ENCODE measurements at places on chromosomes 12 and 14.

DNA sequence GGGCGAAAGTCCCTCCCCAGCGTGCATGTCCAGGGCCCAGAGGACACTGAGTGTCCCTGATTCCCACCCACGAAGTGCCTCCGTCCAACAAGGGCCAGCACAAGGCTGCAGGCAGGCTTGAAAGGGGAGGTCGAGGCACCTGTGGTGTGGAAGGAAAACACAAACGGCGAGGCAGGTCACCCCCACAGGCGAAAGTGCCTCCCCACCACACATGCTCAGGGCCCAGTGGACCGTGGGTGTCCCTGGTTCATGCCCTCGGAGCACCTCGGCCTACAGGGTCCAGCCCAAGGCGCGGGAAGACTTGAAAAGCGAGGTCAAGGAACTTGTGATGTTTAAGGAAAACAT lies 370.4 kb downstream of the ALG10 start:
- DNase-seq: no peak

DNA sequence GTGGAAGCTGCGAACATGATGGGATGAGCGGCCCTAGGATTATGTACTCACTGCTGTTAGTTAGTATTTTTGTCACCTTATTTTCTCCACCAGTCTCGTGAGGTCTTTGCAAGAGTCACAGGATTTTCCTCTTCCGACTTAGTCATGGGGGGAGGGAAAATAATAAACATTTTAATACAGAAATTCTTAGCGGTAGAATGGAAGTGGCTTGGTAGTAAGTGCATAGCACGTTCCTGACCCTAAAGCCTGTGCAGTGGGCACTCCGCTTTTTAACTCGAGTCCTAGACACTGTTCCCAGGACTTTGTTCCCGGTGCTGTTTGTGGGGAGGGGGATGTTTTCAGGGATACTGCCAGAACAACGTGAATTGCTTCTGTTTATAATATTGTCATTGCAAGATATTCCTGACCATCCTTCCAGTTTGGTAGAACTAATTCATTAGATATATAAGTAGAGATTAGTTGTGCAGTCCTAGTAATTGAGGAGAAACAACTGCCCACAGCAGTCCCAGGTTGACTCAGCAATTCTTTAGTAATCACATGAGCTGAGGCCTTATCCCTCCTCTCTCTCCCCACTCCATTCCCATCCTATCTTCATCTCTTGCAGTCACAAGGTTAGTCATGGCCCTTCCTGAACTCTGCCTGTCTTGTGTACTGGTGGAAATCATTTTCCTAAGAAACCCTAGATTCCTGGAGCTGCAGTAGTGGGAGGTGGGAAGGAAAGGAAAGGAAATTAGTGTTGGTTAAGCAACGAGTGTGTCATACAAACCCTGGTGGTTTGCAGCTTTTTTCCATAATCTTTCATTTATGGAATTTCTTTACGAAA lies 799 bp downstream of the SLC38A6 start:
- DNase-seq: no peak

GRCh38 chr14:61545726-61546455 lies 149.4 kb upstream of the HIF1A start:
- DNase-seq: peak; percentile 87

DNA sequence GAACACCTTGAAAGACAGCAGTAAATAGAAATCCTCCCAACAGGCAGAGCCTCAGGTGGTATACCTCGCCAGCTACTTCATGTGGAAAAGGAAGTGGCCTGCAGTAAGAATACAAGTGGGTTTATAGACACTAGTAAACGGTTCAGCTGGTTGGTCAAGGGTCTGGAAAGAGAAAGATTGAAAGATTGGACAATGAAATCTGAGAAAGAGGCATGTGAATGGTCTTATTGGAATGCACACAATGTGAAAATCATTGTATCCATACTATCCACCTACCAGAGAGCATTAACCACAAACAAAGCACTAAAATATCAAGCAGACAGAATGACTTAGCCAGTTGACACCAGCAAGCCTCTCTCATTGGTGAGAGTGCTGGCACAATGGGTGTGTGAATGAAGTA lies 98.2 kb downstream of the SSPN start:
- no peak for DNase-seq

GRCh38 chr14:61700104-61700886 lies 5.0 kb downstream of the HIF1A start:
- DNase-seq: no peak

DNA sequence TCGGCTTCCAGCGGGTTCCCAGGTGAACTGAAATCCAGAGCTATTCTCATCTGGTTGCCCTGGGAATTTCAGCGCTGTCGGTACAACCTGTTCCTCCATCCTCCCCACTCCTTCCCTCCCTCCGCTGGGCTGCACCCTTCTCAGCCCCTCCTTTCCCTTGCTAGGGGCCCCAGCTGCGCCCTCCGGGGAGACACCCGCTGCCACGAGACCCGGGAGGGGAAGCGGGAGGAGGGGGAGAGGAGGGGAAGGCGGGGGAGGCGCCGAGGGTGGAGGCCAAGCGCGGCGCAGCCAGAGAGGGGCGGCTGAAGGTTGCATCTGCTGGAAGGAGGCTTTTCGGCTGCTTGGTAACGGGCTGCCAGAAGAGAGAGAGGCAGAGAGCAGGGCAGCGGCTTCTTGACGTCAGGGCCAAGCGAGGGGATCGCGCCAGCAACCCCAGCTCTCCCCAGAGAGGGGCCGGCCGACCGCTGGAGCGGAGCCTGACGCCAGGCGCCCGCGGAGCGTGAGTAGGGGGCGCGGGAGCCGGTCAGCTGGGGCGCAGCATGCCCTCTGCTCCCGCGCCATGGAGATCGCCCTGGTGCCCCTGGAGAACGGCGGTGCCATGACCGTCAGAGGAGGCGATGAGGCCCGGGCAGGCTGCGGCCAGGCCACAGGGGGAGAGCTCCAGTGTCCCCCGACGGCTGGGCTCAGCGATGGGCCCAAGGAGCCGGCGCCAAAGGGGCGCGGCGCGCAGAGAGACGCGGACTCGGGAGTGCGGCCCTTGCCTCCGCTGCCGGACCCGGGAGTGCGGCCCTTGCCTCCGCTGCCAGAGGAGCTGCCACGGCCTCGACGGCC lies at the start of gene KCNA5:
KCNA5 (plus strand) TSS at position 291 of the 831 bp plus-strand sequence; CDS start at position 560, 269 bp downstream.
- DNase-seq: peak; percentile 38

GRCh38 chr14:95218006-95218405 lies 60.7 kb upstream of the DICER1 start:
- no peak for DNase-seq

DNA sequence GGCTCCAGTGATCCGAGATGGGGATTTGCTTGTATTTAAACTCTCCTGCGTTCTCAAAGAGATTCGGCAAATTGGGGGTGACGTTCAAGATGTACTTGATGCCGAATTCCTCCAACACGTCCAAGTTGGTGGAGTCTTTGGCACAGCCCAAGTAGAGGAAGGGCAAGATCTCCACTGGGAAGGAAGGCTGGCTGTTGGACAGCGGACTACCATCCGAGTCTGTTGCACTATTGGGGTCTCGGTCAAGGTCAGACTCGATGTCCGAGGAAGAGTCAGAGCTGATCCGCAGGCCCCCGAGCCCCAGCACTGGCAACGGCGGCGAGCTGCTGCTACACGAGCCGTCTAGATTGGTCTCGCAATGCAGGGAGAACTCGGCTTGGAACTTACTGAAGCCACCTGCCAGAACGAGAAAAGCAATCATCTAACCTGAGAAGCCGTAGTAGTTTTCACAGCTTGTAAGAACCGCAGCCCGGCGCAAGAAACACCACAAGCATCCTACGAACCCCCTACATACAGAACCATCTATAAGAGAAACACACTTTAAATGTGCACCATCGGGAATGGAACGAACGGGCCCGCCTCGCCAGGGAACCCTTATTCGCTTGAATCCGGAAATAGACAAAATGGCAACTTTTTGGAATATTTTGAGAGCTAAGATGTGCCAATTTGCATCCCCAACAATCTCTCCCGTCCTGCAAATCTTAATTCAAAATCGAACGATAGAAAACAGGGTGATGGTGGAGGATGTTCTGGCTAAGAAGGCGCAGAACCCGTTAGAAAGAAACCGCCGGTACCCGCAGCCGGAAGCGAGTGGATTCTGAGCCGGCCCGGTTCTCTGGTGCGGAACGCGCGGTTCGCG lies 1.4 kb downstream of the DUSP6 start:
- DNase-seq: no peak

DNA sequence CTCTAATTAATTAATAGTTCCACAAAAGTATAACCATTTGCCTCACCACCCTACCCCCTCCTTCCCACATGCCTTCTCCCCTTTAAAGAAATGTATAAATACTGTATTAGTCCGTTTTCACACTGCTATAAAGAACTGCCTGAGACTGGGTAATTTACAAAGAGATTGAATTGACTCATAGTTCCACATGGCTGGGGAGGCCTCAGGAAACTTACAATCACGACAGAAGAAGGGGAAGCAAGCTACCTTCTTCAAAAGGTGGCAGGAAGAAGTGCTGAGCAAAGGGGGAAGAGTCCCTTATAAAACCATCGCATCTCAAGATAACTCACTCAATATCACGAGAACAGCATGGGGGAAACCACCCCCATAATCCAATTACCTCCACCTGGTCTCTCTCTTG lies 8.2 kb upstream of the RESF1 start:
- DNase-seq: no peak

DNA sequence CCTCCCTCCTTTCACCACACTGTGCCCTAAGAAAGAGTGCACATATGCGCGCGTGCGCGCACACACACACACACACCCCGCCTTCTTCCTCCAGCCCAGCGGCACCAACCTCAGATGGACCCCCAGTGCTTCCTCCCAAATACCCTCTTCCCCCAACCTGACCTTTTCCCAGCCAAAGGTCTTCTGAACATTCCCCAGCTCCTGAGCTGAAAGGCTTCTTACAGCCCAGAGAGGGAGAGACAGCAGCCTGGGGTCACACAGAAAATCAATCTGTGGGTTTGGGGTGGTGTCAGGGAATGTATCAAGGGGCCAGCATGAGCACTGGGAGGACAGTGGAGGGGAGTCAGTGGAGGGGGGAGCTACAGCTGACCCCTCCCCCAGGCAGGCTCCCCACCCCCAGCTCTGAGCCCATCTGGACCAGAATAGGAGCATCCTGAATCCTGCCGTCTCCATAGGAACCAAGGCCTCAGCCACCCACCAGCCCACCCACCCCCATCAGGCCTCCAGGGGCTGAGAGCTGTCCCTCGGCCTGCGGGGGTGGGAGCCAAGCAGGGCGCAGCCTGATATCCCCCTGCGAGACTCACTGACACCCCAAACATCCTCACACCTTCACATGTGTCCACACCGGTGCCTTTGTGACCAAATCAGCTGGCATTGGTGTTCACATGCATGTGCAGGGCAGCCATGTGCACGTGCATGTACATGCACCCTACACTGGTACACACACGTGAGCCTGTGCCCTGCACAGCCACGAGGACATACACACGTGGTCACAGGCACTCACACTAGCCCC lies 5.7 kb downstream of the RASAL1 start:
- peak; percentile 76 for DNase-seq

DNA sequence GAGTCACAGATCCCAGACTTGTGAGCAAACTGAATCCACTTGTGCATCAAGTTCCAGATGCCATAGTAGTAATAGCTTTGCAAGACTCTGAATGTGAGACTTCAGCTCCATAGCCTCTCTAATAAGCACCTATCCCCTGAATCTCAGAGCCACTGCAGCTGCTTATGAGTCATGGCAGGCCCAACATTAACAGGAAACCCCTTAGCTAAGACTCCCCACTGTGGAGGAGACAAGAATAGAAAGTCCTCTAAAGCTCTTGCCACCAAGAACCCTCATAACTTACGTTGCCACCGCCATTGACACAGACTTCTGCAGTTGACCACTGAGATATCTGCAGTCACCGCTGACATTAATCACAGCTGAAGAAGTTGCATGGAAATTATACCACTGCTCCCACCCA lies 62.9 kb upstream of the PDE3A start:
- DNase-seq: no peak

GRCh38 chr14:99359906-99360305 lies 87.9 kb upstream of the BCL11B start:
- no peak for DNase-seq

- DNase-seq: no peak
These were observed 34.2 kb downstream of the ZCRB1 start for GRCh38 chr12:42291680-42292079.

DNA sequence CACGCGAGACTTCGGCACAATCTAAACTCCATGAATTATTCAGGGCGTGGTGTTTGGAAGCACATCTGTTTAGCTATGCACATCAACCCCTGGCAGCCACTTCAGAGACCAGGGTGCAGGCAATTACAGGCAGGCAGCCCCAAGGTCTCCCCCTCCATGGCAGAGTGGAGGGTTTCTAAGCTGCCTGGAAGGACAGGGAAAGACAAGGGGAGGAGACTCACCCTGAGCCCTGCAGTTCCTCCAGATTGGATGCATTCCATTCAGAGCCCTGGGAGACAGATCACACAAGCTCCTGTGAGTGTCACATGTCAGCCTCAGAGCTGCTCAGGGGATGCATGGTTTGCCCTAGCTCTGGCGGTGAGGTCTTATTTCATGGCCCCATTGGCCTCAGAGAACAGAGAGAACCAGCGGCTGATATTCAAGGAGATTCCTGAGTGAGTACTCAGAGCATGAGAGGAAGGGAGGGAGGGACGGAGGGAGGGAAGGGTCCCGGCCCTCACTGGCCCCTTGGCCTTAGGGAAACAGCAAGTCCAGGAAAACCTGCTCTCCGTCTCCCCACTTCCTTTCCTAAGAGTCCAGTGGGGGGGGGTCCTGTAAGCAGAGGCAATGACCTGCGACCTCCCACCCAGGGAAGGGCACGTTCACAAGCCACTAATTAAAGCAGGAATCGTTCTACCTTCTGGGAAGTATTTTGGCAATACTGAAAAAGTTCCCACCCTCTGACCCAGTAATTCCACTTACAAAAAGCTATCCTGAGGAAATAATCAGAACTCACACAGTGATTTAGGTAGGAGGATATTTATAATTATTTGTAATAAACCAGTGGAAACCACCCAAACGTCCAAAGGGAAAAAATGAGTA lies 55.1 kb downstream of the SSH1 start:
- DNase-seq: no peak

DNA sequence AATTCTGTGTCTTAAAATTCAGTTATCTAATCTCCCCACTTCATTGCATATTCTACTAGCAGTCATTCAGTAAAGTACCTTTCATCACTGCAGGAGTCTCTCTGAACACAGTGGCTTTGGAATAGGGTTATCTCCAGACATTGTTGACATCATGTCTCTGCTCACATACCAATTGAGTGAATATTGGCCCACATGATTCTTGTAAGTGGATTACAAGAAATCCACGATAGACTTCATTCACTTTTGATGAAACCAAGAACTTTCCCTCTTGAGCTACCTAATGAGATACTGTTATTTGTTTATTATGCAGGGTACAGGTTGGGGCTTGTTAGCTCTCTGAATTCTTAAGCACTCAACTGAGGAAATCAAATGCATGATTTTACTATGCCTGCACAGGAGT lies 284.9 kb downstream of the RAD51B start:
- DNase-seq: no peak

- DNase-seq: no peak
These were observed 70.2 kb upstream of the FBRSL1 start for GRCh38 chr12:132419631-132420246.

- DNase-seq: no peak
These were observed 22.5 kb upstream of the ATP2B1 start for GRCh38 chr12:89731089-89731488.

GRCh38 chr14:24513009-24513408 lies 4.9 kb upstream of the CMA1 start:
- no peak for DNase-seq

All from posterior cingulate gyrus (tissue), 11 donors.